Activated CD8-positive, alpha-beta memory T cell treated with anti-CD3 and anti-CD28 coated beads for 1 hour (primary cell): ENCODE measurements at places on chromosomes 2 and 18.

DNA sequence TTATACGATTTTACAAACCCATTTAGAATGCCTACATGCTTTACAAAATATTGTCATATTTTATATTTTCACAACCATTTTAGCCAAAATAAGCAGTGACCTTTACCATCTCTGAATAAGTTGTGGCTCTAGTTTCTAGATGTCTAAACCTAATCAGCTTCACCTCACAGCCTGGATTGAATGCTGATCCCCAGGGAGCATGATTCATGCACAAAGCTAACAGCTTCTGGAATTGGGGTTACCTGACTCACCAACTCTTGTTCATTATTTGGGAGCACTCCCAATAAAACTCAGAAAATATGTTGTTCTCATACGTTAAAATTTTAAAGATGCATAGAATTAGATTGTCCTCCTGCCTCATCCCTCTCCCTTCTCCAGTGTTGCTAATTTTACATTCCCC lies 611.7 kb upstream of the NETO1 start:
- no peak for DNase-seq

DNA sequence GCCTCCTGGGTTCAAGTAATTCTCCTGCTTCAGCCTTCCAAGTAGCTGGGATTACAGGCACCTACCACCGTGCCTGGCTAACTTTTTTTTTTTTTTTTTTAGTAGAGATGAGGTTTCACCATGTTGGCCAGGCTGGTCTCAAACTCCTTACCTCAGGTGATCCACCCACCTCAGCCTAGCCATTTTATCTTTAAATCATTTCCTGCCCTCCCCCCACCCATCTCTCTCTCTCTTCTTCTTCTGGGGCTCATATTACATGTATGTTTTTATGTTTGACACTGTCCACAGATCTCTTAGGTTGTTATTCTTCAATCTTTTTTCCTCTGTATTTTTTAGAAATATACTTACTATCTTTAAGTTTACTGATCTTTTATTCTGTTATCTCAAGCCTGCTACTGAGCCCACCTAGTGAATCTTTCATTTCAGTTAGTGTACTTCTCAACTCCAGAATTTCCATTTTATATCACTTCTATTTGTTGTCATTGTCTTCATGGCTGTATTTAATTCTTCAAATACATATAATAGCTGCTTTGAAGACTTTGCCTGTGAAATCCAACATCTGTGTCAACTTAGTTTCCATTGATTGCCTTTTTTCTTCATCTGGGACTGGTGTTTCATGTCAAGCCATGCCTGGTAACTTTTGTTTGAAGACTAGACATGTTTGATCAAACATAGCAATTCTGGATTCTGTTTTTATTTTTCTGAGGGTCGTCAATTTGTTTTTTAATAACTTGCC lies 16.2 kb downstream of the PLB1 start:
- no peak for DNase-seq

- no peak for DNase-seq
These were observed 195.9 kb upstream of the DDX18 start for GRCh38 chr2:117618607-117619006.

GRCh38 chr2:118040891-118041290 lies 27.0 kb upstream of the CCDC93 start:
- no peak for DNase-seq

GRCh38 chr18:31321719-31322118 lies 3.8 kb downstream of the DSG1 start:
- no peak for DNase-seq

GRCh38 chr2:237355701-237356100 lies 58.3 kb downstream of the COL6A3 start:
- no peak for DNase-seq

- DNase-seq = no peak
These were observed 9.3 kb downstream of the TGOLN2 start for GRCh38 chr2:85318222-85319074.

GRCh38 chr2:66364495-66365333 lies 70.2 kb upstream of the MEIS1 start:
- no peak for DNase-seq

DNA sequence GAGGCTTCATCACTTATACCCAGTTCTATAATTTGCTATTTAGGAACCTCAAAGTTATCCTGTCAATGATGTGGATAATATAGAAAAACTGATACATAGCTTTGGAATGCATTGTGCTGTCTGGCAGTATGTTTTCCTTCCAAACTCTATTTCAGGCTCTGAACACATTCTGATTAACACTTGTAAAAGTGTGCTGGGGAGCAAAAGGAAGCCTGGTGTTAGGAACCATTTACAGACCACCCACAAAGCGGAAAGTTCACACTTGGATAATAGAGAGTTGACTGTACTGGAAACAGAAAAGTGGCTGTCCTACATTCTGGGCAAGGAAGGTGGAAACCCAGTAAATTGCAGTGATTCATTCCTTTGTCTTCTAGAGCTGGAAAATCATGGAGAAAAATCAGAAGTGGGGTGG lies 114.5 kb upstream of the ZFP36L2 start:
- DNase-seq = no peak

GRCh38 chr2:36780231-36780839 lies 83.8 kb downstream of the VIT start:
- no peak for DNase-seq

- no peak for DNase-seq
These were observed 111.3 kb upstream of the CAVIN2 start for GRCh38 chr2:191957996-191958860.

DNA sequence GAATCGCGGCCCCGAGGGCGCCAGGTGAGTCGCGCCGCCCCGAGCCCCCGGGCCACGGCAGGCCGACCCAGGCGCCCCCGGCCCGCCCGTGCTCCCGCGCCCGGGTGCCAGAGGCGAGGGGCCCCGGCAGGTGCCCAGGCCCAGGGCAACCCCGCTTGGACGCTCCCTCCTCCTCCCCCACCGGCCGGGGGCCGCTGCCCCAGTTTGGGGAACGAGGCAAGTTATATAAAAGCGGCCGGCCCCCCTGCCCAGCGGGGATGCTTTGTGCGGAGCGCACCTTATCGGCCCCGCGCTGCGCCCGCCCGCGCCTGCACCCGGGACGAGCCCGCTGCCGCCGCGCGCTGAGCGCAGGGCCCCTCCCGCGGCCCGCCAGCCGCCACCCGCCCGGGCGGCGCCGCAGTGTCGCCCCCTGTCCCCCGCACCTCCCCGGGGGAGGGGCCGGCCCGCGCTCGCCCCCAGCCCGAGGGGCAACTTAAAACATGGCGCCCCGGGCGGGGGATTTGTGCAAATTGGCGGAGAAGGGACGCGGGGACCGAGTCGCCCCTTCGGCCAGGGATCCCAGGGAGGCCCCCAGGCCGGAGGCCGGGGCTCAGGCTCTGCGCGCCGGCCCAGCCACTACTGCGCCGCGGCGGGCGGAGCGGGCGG lies 639 bp downstream of the EPB41L3 start:
- DNase-seq = no peak

GRCh38 chr2:70400539-70400938 lies 98.7 kb upstream of the FAM136A start:
- DNase-seq = no peak

DNA sequence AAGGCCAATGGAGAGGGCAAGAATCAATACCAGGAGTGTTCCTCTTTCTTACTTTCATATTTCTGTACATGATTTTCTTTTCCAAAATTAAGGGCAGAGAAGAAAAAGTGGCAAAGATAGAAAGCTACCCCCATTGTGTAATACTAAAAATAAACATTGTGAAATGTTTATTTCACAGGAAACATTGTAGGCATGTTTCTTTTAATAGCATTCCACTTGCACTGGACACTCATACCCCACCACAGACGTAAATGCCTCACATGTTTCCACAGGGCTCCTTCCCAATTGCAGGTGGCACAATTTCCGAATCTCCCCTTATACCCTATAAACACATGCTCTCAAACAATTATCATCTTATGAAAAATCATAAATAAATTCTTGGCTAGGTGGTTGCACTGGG lies 645.1 kb upstream of the SETBP1 start:
- DNase-seq = no peak

DNA sequence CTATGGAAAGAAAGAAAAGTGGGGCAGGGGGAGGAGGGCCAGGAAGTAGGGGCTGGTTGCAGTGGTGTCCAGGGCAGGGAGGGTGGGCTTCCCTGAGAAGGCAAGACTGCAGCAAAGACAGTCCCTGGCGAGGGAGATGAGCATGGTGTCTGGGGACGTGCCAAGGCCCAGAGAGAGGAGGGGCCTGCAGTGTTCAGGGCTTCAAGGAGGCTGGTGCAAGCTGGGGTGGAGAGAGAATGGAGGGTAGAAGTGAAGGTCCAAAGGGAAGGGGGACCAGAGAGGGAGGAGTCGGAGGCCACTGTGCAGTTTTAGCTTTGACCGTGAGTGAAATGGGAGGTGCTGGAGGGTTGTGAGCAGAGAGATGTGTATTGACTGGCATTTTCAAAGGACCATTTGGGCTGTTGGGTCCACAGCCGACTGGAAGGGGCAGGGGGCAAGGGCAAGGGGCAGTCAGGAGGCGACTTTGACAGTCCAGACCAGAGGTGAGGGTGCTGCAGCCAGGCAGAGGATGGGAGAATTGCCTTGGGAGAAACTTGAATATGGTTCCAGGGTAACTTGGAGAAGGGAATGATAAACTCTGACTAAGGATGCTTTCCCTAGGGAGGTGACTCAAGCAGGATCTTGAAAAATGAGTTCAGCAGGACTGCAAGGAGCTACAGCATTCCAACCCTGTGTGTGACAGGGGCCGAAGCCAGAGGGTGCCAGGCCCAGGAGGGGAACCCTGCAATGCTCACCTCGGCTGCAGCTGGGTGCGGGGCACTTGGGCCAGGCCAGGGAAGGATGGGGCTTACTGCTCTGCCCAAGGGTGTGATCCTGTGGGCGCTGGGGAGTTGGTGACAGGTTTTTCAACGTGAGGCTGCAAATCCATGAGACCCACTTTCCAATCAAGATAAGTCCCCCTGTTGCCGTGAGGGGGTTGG lies 177.1 kb upstream of the HAAO start:
- no peak for DNase-seq

DNA sequence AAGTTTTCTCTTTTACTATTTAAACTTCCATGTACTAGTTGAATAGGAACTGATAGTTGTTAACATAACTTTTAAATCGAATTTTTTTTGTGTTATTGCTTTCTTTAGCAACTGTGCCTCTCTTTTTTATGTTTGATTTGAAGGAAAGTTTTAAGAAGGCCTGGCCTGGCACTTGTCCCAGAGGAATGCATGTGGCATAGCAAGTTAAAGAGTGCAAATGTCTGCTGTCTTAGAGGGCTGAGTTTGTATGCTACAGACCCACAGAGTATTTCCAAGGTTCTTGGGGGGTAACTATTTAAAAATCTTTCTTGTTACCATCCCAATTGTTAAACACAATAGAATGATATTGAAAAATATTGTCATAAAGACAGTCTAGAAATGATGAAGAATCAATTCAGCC lies 47.0 kb downstream of the MTCL1 start:
- no peak for DNase-seq

DNA sequence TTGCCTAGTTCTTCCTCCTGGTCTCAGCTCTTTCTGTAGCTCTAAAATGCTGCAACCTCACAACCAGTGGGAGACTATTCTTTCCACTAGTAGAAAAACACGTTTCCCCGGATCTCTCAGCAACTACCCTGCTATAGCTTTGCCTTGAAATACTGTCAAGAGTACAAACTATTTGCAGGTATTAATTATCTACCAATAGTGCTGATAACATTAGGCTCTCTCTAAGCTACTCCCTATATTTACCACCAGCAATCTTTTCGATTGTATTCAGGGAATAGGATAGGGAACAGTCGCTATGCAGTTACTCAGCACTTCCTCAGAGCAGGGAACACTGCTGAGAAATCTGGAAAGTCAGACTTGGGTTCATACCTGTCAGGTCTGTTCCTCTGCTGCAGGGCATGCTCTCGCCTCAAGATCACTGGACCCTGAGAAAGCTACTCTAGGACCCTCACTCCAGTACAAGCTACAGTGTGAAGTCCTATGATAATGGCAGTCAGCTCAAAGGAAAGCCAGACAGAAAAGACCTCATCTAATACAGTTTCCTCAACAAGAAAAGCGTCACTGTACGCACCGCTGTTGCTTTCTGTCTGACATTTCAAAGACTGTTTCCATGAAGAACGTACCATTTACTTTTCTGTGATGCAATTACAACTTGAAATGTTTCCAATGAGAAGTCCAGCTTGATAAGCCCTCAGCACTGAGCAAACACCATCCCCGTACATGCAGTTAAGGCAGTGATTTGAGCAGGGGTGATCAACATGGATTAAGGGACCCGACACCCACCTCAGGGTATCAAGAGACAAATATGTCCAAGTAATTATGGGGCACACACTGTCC lies 22.7 kb downstream of the GDF7 start:
- DNase-seq = no peak

- no peak for DNase-seq
These were observed 75.0 kb upstream of the ID2 start for GRCh38 chr2:8606649-8607550.

GRCh38 chr2:98484121-98484557 lies 39.5 kb downstream of the INPP4A start:
- no peak for DNase-seq

DNA sequence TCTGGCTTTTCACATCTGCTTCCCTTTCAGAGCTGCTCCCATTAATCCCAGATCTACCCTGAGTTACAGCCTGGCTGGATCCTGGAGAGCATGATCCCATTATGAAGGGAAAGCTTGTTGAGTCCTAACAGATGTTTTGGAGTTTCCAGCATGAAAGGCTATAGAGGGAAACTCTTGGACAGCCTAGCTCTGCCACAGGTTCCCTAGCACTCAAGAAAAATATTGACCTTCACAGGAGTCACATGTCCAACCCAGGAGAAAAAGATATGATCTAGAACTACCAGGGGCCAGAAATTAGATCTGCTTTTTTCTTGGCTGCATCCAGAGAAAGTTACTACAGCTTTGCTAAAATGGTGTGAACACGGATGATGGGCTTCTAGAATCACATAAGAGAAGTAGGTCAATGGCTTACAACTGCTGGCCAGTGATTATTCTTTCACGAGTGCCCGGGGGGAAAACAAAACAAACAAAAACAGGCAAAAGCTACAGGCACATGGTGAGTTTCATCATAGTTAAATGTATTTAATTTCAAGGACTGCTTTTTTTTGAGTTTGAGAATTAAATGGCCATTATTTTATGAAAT lies 15.9 kb downstream of the CCDC93 start:
- DNase-seq = no peak

DNA sequence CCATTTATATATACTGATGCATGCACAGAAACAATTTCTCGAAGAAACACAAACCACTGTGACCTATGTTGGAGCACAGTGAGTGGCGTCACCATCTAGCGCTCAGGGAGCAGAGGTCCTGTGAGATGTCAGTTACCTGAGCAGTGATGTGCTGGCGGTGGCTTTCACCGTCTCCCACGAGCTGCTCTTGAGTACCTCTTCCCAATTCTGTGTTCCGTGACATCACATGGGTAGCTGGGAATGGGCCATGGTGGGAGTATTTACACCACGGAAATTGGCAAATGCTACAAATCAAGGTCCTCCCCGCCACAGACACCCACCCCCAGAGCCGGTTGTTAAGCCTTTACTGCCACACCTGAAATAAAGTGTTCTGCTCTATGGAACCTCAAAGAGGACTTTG lies 24.4 kb downstream of the GBX2 start:
- DNase-seq = no peak
